ENCODE measurements at places on chromosomes 5 and 9. TPM values are rescaled to one million over a fixed set of nuclear protein-coding genes. Genes with fewer than 3 reads are reported as not detected.

GRCh38 chr5:110099572-110099971 is 409.8 kb downstream of the MAN2A1 start:
- no peak for DNase-seq
- no peak overlapping the region for H3K4me3 ChIP-seq
- no peak overlapping the region for H3K27ac ChIP-seq

- H3K27me3 ChIP-seq, result no peaks in the 10 kb centered on the region
- no peak overlapping the region for H3K27ac ChIP-seq
- H3K4me1 ChIP-seq, result peaks cover 10% of the 10 kb centered on the region
- H3K4me3 ChIP-seq, result no peak overlapping the region
- DNase-seq, result no peak
- H3K36me3 ChIP-seq, result peaks cover 60% of the 10 kb centered on the region
These were observed 35.2 kb downstream of the ERAP1 start for GRCh38 chr5:96772542-96772941.

MARCOL gene
- total RNA-seq, result not detected

C8G gene
- total RNA-seq, result not detected

DNA sequence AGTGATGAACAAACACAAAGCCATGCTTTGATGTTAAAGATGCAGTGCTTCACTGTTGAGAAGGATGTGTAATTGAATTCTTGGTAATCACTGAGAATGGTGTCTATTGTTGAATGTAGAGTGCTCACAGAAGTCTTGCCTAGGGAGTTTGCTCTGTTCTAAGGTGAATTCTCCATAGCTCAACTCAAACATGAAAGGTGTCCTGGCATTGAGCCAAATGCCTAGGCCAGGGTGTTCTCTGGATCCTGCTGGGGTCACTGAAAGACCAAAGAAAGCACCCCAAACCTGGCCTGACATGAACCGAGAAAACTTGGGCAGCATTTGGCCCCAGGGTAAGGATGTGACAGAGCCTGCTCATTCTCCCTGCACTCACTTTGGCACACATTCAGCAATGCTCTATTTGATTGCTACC is 217.3 kb downstream of the ARL15 start:
- H3K27me3 ChIP-seq, result no peaks in the 10 kb centered on the region
- no peak overlapping the region for H3K4me3 ChIP-seq
- no peak for DNase-seq
- H3K4me1 ChIP-seq, result no peaks in the 10 kb centered on the region
- no peak overlapping the region for H3K27ac ChIP-seq
- no peaks in the 10 kb centered on the region for H3K36me3 ChIP-seq

CEMIP2 gene
- total RNA-seq, result 34.1 TPM

DNA sequence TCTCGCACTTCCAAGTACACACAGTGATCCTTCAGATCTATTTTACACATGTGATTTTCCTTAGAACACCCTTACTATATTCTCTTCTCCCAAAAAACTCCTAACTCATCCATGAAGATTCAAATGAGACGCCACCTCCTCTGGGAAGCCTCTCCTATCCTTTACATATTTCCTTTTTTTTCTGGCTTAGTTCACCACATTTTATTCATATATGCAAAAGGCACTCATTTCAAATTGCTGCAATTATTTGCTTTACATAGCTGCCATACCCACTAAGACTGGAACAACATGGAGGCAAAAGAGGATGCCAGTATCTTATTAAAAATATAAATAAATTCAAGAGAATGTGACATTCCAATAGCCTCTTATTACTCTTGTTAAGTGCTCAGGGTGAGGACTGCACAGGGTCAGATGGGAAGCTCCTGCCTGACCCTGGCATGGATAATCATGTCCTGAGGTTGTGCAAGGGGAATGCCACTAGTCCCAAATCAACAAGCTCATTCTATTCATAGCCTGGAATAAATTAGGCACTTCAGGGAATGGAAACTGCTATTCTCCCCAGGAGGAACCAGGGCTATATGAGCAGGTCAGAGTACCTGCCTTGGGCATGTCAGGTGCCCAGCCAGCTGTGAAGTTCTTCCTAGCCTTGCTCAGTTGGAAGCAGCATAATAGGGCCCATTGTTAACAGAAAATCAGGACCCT is 262.9 kb downstream of the FBXL17 start:
- H3K4me1 ChIP-seq, result no peaks in the 10 kb centered on the region
- H3K4me3 ChIP-seq, result no peak overlapping the region
- no peak overlapping the region for H3K27ac ChIP-seq
- DNase-seq, result no peak

PCDHGA4 gene
- 0.11 TPM for total RNA-seq

GADD45G gene
- total RNA-seq, result 1.2 TPM

TCF7 gene
- 94.8 TPM for total RNA-seq

DNA sequence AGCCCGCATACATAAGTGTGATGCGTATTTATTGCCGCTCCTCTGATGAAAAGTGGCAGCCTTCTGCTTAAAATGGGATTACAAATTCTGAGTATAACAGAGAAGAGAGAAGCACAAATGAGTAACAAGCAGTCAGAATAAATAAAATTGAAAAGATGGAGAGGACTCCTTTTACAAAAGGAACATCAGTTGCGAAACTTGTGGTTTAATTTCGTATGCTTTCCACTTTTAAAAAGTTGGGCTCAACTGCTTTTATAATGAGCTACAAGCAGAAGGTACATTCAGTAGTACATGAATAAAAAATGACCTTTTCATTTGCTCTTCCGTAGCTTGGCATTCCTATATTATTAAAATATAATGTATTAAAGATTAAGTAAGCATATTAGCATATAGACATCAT is 320.0 kb downstream of the FBXL17 start:
- H3K36me3 ChIP-seq, result no peaks in the 10 kb centered on the region
- H3K4me3 ChIP-seq, result no peak overlapping the region
- no peaks in the 10 kb centered on the region for H3K4me1 ChIP-seq

ANGPTL2 gene
- not detected for total RNA-seq

- no peak for DNase-seq
- H3K27ac ChIP-seq, result no peak overlapping the region
- H3K4me3 ChIP-seq, result no peak overlapping the region
- no peaks in the 10 kb centered on the region for H3K4me1 ChIP-seq
- no peaks in the 10 kb centered on the region for H3K36me3 ChIP-seq
These were observed 717.1 kb upstream of the ZNF608 start for GRCh38 chr5:125463466-125464092.

- no peak overlapping the region for H3K27ac ChIP-seq
- no peaks in the 10 kb centered on the region for H3K4me1 ChIP-seq
These were observed 86.7 kb upstream of the SLC30A5 start for GRCh38 chr5:69007163-69007562.

HTR4 gene
- total RNA-seq, result not detected
